ENCODE measurements at places on chromosomes 12 and 14.
A peak's percentile ranks its signal among the peaks of the same experiment; 100 is the strongest.

GRCh38 chr14:21072781-21073339, 2.8 kb downstream of the ARHGEF40 start:
- no peak for DNase-seq

GRCh38 chr14:101855958-101856357, 94.4 kb downstream of the PPP2R5C start:
- DNase-seq: no peak

GRCh38 chr14:92499234-92499633, 14.3 kb upstream of the RIN3 start:
- no peak for DNase-seq

- peak; percentile 19 for DNase-seq
Observed at GRCh38 chr12:85725991-85726390, 110.2 kb downstream of the RASSF9 start.

GRCh38 chr12:59432057-59432456, 163.8 kb upstream of the SLC16A7 start:
- DNase-seq: no peak

DNA sequence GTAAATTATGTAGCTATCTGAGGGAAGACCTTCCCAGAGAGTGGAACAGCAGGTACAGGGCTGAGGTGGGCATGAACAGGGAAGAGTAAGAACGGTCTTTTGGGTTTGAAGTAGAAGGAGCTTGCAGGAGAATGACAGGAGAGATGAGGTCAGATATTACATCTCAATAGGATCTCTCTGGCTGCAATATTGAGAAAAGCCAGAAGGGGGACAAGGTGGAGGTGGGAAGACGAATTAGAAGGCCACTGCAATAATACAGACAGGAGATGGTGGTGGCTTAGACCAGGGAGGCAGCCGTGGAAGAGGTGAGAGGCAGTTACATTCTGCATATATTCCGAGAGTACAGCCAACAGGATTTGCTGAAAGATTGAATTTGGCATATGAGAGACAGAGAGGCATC, 310.2 kb downstream of the APAF1 start:
- no peak for DNase-seq

DNA sequence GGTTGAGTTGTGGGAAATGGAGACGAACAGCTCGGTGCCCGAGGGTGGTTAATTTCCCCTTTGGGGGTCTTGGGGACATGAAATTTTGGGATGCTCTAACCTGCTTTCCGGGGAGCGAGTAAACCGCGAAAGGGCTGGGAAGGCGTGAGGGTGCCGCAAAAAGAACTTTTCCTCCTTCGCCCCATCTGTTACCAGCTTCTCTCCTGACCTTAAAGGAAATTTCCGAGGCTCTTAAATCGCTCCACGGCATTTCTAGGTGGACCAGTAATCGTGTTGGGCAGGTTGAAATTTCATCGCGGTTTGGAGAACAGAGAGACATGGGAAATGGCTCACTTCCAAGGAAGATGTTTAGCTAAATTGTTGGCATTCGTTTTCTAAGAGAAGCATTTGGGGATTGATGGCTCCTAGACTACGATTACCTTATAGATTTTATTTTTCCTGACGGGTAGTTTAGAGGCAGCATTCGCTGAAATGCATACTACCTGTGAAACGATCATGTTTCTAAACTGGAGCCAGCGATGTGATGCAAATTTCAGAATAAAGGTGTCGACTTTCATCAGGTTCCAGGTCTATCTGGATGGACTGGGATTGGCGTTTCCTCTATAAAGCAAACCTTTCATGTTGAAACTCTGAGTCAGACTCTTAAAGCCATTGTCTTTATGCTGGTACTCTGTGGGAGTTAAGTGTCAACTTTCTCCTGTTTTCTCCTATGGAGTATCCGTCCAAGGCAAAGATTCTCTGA, 414.5 kb downstream of the PCNX1 start:
- peak; percentile 47 for DNase-seq

GRCh38 chr14:61625165-61625564, 70.1 kb upstream of the HIF1A start:
- DNase-seq: peak; percentile 42

DNA sequence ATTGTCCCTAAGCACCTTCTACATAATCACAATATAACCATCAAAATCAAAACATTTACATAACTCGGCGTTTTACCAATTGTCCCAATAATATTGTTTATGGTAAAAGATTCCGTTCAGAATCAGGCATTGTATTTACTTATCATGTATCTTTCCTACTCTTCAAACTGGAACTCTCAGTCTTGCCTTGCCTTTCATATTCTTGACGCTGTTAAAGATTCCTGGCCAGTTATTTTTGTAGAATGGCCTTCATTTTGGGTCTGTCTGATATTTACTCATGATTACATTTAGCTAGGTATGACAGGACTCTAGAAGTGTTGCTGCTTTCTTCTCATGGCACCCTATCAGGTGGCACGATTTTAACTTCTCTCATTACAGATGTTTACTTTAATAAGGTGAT, 850 bp upstream of the HEATR5A start:
- no peak for DNase-seq

DNA sequence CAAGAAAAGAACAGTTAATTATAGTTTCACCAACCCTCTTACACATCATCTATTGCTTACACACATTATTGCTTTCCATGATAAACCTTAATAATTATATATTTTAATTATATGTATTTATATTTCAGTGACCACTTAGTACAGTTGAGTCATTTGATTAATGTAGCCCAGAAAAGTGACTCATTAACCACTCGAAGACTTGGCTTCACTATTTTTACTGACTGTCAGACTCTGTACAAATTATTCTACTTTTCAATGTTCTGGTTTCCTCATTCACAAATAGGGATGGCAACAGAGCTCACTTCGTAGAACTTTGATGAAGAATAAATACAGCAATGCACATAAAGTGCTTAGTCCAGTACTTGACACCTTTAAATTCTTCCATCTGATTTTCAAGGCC, 98.3 kb downstream of the CFAP54 start:
- DNase-seq: peak; percentile 54

DNA sequence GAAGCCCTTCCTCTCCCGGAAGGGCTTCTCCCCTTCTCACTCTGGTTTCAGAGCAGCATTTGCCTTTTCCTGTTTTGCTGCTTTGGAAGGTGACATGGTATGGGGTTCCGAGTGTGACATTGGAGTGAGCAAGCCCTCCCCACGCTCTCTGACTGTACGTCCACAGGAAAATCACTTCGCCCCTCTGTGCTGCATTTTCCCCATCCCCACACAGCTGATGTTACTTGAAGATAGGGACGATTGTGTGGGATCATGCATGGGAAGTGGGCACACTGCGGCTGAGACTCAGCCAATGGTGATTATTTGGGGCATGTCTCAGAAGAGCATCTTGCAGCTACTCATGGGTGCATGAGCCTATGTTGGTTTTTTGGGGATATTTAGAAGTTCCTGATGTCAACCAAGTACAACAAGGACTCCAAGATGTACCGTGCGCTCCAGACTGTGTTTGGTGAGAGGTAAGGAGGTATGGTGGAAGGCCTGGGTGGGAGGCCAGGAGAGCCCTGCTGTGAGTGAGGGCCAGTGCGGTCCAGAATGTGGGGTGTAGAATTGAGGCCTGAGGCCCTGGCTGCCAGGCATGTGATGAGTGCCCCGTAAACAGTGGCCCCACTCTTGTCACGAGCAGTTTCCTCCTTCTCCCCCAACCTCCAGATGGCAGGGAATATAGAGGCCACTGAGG, 15.1 kb downstream of the CYP46A1 start:
- DNase-seq: no peak

- DNase-seq: no peak
Observed at GRCh38 chr14:50303744-50304471, 8.1 kb downstream of the L2HGDH start.

- no peak for DNase-seq
Observed at GRCh38 chr14:54662491-54663133, 95.7 kb downstream of the SAMD4A start.

GRCh38 chr14:54660604-54661111, 93.7 kb downstream of the SAMD4A start:
- no peak for DNase-seq

- DNase-seq: peak; percentile 72
Observed at GRCh38 chr14:68365228-68365627, 427.6 kb downstream of the ZFP36L1 start.

GRCh38 chr12:15789220-15790171, at the start of gene EPS8:
Gene EPS8, minus strand, starts transcription at chr12:15789388. Its CDS starts 106,437 bp downstream, at chr12:15682951.
- DNase-seq: peak; percentile 93

GRCh38 chr14:53493860-53494259, 340.7 kb upstream of the DDHD1 start:
- no peak for DNase-seq

DNA sequence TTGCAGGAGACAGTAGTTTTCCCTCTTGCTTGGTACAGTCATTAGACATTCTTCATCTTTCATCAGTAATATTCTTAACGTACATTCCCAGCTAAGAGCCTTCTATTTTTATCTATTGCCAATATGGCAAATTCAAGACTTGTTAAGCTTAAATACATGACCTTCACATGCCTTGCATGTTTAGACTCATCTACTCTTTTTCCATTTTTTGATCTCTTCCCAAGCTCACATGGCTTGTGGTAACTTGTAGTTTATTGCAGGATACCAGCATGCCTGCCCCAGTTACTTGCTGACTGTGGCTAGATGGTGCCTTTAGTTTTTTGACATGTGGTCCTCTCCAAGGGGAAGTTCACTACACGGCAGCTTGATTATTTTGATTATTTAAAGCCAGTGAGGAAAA, 729.0 kb downstream of the SLC6A15 start:
- DNase-seq: no peak

DNA sequence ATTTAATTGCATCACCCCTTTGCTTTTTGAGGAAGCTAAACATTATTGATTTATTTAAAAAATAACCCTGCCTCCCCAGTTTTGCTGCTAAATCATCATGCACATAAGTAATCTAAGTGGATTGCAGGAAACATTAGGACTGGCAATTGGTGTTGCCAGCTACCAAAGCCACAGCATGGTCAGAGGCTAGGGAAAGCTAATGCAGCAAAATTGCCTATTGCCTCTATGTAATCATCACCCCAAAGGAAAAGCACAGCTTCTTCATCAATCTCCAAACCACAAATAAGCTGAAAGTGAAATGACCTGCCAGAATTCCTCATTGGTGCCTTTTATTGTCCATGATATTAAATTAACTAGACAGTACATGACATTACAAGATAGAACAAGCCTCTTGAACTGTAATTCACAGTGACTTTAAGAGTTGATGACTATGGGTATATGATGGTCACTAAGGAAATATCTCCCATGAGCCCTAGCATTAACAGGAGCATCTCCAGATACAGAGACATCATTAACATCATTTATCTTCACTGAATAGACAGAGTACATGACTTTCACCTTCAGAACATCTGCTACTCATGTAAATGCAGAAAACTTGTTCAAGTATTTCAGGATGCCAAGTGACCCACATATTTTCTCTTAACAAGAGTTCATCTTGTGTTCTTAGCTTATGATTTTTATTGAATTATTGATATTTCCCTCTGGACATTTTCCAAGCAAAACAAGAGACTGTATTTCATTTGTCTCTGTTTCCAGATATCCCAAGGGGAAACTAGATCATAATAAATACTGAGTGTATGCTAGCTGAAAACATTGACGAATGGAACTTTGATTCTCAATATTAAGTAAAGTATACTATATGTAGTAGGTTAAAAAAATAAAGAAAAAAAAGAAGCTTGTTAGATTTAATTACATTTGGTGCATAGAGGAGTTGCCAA, 29.4 kb downstream of the PTPRR start:
- DNase-seq: no peak

DNA sequence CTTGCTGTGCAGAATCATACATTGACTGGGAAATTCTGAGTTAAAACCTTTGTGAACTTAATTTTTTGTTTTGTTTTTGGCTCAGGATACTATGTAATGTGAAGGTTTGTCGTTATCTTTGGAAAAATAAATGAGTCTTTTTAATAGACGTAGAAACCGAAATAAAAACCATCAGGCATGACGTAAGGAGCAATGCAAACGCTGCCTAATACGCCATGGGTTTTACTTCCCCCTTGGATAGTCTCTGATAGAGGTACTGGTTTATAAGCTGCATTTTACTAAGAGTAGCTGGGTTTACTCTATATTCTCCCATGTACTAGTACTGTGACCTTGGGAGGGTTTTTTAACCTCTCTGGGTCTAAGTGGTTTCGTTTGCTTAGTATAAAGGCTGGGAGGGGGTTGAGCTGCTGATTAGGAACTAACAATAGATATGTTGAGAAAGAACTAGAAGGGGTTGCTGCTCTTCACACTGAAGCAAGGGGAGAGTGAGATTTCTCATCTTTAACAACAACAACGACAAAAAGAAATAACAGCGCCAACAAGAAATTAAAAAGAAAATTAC, 66.8 kb upstream of the SLCO1C1 start:
- no peak for DNase-seq

DNA sequence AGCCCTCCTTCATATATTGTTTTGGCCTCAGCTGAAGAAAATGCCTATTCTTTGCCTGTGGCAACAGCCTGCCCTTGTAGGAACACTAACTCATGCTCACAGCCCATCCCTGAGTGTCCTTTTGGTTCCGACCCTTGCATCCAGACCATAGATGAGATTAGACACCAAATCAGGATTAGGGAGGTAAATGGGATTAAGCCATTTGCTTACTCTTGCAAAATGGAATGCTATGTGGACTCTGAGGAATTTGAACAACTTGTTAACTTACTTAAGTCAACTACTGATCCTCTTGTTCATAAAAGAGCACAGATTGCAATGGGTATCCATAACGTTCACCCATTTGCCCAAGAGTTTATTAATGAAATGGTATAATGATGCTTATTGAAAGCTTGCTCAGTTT, 27.3 kb downstream of the TSHR start:
- DNase-seq: no peak

DNA sequence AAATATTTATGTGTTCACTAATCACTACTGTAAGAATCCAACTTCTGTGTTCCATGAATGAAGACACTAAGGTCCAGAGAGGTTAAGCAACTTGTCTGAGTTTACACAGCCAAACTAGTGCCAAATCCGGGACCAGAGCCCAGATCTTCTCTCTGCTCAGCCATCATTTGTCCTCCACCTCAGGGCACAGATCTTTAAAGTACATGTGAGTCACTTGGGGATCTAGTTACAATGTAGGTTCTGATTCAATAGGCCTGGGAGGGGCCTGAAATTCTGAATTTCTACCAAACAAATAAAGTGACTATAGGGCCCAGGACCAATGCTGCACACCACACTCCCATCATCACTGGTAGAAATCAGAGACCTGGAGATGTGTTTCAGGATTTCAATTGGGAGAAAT, 162.9 kb downstream of the GXYLT1 start:
- DNase-seq: no peak

DNA sequence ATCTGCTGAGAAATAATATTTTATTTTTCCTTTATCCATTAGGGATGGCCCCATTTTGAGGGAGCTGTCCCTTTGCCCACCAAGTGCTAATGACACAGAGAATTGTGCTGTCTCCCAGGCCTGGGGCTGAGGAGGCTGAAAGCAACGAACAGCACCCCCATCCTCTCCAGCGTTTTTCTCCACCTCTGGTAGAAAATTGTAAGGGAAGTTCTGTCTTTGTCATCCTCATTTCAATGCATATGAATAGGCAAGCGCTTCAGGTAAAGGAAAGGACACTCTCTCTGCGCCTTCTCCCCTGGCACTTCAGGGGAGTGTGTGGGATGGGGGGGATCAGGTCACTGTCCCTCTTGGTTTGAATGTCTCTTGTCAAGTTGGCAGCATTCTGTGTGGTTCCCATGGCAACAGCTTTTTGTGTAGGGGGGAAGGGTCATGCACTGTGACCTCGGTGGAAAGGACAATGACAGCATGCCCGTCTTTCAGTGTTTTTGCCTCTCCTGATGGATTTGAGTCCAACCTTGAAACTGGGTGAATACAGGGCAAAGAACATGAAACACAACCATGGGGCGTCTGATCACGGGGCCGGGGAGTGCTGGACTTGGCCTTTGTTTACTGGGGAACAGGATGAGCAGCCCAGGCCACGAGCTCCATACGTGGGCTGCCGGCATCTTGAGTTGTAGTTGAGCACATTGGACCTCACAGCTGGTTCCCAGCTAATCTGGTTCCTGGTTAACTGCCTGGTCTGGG, 230.2 kb downstream of the VRK1 start:
- DNase-seq: no peak

Data from HCEC 1CT (cell line).